ENCODE measurements at places on chromosomes 3 and 15.

- DNase-seq, result no peak
Observed at GRCh38 chr3:138684396-138684795, 75.8 kb downstream of the FAIM start.

GRCh38 chr15:100123611-100124010 is 218.2 kb downstream of the ADAMTS17 start:
- no peak for DNase-seq

GRCh38 chr3:177713928-177714900 is 516.9 kb upstream of the TBL1XR1 start:
- DNase-seq, result no peak

DNA sequence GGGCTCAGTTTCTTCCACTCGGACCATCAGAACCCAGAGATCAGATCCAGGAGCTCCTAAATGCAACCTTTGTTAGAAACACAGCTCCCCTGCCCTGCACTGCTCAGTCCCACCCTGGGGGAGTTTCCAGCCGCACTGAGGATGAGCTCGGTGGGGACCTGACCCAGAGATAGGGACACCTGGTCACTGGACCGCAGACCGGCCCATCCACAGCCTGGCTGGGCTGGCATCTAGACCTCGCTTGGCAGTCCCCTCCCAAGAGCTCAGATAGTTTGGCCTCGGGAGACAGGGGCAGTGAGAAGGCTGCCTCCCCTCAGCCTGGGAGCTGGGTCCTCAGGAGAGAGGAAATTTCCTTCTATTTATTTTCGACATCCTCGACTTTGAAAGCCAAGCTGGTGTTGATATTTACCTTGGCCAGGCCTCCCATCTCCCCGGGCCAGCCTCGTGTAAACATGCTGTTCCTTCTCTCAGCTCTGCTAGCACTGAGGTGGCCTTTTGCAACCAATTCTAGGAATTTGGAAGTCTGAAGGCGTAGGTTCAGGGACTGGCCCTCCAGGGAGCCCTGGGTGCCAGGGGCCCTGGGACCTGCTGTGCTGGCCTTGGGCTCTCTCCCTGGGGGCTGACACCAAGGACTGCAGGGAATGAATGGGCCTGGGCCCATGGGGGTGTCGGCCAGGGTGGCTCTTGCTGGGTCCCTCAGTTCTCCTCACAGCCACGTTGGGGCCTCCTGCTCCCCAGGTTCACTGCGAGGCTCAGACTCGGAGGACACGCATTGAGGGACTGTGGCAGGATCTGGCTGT is 90.1 kb downstream of the VGLL4 start:
- no peak for DNase-seq

GRCh38 chr3:187264021-187264420 is 27.5 kb downstream of the MASP1 start:
- no peak for DNase-seq

DNA sequence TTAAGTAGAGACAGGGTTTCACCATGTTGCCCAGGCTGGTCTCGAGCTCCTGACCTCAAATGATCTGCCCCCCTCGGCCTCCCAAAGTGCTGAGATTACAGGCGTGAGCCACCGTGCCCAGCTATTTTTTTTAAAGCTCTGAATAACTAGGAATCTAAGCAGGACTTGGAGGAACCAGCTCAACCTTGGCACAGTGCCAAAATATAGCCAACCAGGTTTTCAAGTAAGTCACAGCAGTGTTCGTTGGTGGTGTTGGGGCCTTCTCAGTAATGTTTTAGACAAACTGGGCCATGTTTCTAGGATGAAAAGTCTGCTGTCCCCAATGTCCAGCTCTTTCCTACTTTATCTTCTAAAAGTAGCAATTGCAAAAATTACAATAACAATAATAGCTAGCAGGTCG is 6.4 kb upstream of the ADAM10 start:
- no peak for DNase-seq

- no peak for DNase-seq
Observed at GRCh38 chr3:59856934-59857460, 807.2 kb upstream of the CFAP20DC start.

GRCh38 chr3:194749631-194750490 is 64.2 kb downstream of the FAM43A start:
- DNase-seq, result no peak

- no peak for DNase-seq
Observed at GRCh38 chr3:17423786-17424536, 318.5 kb downstream of the TBC1D5 start.

- DNase-seq, result no peak
Observed at GRCh38 chr3:192169332-192169915, 557.9 kb downstream of the FGF12 start.

GRCh38 chr15:56839099-56839498 is 79.3 kb upstream of the TCF12 start:
- DNase-seq, result no peak

DNA sequence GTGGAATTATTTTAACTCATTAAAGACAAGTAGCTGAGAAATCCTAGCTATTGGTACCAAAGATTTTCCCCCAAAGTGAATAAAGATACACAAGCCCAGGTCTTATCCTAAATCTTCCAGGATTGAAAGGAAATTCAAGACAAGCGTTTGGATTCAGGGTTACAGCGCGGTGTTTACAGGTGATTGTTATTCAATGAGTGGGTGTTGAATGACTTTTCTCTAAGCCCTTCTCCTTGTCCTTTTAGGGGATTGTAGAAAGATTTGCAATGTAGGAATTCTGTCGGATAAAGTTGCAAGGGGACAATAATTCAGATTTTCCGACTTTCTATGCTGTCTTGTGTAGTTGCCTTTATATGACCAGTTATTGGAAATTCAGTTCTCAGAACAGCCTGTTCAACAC is 57.2 kb downstream of the USP13 start:
- no peak for DNase-seq

DNA sequence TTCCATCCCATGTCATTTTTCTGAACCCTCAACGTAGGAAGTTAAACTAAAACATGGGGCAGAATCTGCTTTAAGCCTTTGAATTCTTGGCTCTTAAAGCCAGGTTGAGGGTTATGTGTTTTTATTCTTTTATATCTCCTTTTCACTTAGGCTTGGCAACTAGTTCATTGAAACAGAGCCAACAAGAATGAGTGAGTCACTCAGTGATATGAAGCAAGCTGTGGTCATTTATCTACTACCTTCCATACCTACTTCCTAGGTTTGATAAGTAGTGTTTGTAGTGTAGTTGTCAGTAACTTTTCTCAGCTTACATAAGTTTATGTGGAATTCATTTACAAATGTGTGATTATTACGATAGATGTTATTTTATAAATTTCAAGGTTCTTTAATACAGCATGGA is 67.4 kb downstream of the SNRPN start:
- DNase-seq, result no peak

DNA sequence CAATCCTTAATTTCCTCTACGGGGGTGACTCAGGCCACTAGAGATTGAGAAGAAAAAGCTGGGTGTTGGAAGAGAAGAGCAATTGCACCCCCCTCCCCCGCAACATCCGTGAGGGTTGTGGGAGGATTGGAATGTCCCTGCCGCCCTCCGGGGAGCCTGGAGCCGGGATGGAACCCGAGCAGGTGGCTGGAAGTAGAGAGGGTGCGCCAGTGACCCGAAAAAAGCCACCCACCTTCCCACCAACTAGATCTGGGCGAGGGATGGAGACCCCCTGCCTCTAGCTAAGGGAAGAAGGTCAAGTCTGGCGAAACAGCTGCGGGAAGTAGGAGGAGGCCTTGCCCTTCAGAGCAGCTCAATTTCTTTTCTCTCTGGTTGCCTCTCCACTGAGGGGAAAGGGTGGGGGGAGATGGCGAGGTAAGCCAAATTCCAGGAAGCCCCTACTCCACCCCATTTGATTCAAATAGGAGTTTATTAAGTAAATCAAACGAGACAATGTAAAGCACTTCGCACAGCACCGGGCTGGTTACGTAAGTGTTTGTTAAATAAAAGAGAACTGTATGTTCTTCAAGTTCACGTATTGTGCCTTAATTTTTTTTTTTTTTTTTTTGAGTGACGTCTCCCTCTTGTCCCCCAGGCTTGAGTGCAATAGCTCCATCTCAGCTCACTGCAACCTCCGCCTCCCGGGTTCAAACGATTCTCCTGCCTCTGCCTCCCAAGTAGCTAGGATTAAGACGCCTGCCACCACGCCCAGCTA is 1.1 kb upstream of the WWTR1 start:
- no peak for DNase-seq

- no peak for DNase-seq
Observed at GRCh38 chr15:38174691-38175090, 77.9 kb upstream of the SPRED1 start.

DNA sequence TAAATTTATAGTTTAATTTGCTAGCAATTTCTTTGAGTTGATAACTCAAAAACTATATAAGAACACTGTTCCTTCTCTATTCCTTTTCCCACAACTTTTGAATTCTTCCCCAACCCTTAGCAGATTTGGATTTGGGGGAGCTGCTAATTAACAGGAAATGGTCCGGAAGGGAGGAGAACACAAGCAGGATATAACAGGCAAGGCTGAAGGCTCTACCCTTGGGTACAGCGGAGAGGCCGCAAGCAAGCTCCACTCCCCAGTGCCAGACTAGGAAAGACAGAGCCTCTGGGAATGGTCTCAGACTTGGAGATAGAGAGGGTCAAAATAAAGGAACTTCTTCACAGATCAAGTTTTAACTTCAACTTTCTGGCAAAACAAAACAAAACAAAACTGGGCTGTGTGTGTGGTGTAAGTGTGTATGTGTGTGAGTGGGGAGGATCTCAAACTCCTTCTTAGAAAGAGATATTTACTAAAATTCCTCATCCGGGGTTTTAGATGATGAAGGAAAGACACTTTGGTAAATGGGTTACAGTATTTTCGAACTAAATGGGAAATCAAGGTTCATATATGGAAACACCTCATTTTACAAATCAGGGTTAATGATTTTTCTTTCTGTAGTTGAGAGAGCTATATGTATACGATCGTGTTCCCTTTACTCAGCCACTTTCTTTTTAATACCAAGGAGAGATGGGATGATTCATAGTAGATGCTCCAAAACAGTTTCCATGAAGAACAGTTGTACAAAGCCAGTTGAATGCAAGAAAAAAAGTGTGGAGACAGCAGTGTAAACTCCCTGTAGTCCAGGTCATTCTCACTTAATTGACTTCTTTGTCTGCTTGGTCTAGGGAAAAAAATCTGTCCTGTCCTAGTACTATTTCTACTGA is 161.1 kb downstream of the TP63 start:
- DNase-seq, result no peak

- no peak for DNase-seq
Observed at GRCh38 chr3:174619239-174619638, 239.9 kb upstream of the NAALADL2 start.

DNA sequence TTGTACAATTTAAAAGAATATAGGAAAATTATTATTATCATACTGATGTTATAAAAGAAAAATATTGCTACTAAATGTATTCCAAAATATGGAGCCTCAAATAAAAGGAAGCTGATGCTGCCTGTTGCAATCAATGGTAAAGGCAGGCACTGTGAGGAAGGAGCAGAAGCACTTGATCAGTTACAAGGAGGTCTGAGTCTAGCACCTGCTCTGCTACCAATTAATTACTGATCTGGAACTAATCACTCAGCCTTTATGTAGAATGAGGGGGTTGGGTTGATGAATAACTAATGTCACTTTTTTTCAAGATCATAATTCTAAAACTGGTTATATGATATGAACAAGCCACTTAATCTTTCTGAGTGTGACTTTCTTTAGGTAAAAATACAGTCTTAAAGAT is 5.5 kb downstream of the ADGRG7 start:
- DNase-seq, result no peak

GRCh38 chr3:94716326-94717018 is 653.6 kb downstream of the NSUN3 start:
- no peak for DNase-seq

- no peak for DNase-seq
Observed at GRCh38 chr15:83284559-83285283, at the start of gene BNC1. Gene BNC1, minus strand, starts transcription at chr15:83284664. Its CDS starts 36 bp downstream, at chr15:83284628.

GRCh38 chr15:83854321-83854720 is 200.4 kb downstream of the ADAMTSL3 start:
- DNase-seq, result no peak

DNA sequence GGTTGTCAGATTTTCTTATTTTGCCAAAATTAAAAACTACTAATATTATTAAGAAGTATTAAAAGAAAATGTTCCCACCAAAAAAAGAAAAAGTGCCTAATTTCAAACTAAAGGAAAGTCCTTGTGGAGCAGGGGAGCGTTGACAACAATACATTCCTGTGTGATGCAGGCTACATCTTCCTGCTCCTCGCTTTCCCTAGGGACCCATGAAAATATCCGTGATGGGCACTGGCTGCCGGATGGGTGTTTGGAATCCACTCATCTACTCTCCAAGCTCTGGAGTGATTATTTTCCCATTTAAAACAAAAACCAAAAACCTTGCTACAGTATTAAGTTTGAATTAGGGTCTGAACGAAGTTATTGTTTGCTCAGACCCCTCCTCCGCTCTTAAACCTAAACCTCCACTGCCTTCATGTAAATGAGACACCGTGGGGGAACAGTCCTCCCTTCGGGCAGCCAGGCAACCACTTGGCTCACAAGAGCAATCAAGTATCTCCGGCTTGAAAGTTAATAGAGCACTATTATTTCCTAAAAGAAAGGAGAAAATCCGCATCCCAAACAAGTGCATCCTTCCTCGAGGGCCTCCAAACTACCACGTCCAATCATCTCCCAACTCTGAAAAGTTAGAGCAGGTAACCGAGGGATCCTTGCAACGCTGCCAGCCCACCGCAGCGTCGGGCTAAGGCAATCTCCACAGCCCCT is 1.5 kb downstream of the ITGB5 start:
- DNase-seq, result no peak

DNA sequence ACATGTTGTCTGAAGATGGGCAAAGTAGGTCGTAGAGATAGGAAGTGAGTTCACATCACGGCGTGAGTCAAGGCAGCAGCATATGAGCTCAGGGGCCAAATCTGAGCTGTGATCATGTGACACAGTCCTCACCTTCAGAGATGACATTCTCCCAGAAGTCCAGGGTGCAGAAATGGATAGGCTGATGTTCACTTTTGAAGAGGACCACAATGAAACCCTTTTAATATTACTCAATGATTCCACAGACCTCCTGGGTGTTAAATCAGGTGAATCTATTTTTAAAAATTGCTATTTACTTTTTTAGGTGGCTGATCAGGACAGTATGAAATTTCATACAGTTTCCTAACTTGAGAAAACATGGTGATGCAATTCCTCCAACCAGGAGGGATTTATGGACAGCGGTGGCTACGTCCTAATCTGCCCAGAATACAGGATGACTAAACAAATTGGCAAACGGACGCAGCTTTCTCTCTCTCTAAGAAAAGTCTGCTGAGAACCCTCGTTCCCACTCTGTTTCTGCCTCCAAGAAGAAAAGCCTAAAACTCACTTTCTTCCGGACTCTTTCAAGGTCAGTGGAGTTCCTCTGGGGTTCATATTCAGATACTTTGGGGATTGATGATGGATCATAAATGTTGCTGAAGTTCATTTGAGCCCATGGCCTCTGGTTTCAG is 34.4 kb downstream of the B3GNT5 start:
- DNase-seq, result no peak

- no peak for DNase-seq
Observed at GRCh38 chr15:63107895-63108546, 13.6 kb upstream of the LACTB start.

GRCh38 chr3:48398701-48399386 is 26.8 kb downstream of the FBXW12 start:
- DNase-seq, result no peak
